ENCODE measurements at places on chromosomes 4 and X. TPM values are rescaled to one million over a fixed set of nuclear protein-coding genes. Genes with fewer than 3 reads are reported as not detected.

DNA sequence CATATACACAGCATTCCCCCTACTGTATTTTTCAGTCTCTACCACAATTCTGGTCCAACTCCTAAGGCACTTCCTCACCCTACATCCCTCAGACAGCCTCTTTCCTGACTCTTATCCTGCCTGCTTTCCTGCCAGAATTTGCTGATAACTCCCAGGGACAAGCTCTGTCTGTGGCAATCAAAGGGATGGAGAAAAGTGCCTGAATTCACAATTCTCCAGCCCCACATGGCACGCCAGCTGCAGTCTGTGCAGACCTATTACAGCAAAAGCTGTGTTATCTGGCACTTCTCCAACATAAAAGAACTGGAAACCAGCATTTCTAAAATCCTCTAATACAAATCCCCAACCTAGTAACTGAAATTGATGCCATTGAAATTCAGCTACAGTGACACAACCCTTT is 404.8 kb downstream of the KLHL13 start:
- no peak for DNase-seq

Gene VGLL1
- not detected for polyA plus RNA-seq

DNA sequence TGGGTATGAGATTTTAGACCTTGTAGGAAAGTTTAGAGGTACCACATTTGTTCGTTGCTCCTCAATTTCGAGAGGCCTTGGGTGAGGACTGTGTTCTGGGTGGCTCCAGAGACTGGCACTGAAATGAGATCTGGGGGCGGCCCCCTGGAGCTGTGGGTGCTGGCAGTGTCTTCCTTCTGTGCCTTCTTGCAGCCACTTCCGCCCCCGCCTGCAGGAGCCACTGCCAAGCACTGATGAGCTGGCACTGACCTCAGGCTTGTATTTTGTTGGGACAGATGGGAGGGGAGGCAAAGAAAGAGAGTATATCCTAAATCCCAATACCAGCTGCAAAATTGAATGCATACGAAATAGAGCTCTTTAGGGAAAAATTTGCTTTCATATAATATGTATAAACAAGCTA is 64.5 kb upstream of the CLDN34 start:
- DNase-seq = no peak

Gene SPANXA2
- not detected for polyA plus RNA-seq

Gene DAPP1
- polyA plus RNA-seq = 16.8 TPM

GRCh38 chrX:102599951-102600579 is 750 bp downstream of the ARMCX5 start:
- DNase-seq = no peak

- no peak for DNase-seq
These were observed 6.2 kb downstream of the LINC00632 start for GRCh38 chrX:140715787-140716186.

DNA sequence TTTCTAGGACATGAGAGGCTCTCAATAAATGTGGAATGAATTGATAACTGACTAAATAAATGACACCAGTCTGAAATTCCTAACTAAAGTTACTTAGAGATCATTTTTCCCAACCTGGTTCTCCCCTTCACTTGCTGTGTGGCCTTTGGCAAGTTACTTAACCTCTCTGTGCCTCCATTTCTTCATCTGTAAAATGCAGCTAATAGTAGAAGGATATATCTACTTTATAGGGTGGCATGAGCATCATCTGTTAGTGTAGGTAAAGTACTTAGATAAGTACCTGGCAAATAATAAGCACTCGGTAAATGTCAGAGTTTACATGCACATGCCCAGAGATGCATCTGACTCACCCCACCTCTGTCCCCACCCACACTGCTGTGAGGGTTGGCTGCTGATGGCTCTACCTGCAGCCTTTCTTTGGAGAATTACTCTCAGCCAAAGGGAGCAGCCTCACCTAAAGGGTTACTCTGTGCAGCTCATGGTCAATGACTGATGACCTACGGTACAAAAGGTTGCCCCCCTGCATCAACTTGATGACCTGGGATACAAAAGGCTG is 139.3 kb downstream of the CHIC2 start:
- DNase-seq = no peak

Gene FHL1
- 55.5 TPM for polyA plus RNA-seq

DNA sequence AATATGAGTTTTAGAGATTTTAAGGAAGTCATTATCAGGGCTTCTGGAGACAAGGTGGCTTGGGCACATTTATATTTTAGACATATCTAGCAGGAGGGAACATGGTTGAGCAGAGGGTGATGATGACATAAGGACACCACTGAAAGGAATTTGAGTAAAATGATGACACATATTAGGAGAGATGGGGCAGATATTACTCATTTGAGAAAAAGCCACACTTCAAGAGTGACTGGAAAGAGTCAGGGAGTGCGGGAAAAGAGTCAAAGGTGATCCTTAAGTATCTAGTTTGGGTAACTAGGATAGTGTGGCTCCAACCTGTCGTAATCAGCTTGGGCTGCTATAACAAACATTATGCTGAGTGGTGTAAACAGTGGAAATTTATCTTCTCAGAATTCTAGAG is 377.7 kb downstream of the PACRGL start:
- no peak for DNase-seq

Gene CDKL2
- polyA plus RNA-seq = 0.37 TPM

DNA sequence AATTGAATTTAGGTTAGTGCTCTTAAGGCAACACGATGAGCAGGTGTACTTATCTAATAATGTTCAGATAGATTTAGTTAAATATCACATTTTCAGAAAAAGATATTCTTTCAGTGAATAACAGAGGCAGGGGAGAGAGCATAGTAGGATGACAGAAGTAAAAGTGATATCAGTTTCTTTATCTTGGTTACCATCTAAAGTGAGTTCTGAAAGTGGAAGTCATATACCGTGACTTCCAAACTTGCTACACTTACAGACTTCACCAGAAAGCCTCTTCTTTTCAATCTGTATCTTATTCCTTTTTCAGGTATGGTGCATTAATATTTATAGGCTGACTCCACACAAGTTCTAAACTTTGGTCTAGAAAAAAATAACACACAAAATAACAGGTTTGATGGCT is 124.9 kb downstream of the POU4F2 start:
- DNase-seq = no peak

Gene SMIM10
- not detected for polyA plus RNA-seq

Gene PDHA2
- polyA plus RNA-seq = not detected

- DNase-seq = no peak
These were observed 40.5 kb upstream of the DCAF8L2 start for GRCh38 chrX:27549688-27550087.

DNA sequence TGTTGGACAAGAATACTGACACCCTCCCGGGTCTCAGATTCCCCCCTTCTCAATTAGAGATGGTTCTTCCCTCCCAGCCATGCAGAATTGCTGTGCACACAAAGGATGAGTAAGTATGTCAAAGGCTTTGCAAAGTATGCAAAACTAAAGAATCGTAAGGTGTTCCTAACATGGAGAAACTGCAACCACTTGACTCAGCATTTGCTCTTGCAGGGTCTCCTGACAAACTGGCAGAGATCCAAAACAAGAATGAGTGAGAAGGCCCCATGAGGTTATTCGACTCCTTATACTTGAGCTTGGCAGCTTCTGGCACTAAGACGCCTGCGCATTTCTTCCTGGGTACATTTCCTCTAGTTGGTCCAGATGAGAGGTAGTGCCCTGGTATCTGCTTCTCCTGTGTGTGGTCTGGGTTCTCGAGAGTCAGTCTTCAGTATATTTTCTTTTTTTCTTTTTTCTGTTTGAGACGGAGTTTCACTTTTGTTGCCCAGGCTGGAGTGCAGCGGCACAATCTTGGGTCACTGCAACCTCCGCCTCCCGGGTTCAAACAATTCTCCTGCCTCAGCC is 8.2 kb downstream of the FAM184B start:
- no peak for DNase-seq

Gene RADX
- 5.2 TPM for polyA plus RNA-seq

Gene SOD3
- not detected for polyA plus RNA-seq

DNA sequence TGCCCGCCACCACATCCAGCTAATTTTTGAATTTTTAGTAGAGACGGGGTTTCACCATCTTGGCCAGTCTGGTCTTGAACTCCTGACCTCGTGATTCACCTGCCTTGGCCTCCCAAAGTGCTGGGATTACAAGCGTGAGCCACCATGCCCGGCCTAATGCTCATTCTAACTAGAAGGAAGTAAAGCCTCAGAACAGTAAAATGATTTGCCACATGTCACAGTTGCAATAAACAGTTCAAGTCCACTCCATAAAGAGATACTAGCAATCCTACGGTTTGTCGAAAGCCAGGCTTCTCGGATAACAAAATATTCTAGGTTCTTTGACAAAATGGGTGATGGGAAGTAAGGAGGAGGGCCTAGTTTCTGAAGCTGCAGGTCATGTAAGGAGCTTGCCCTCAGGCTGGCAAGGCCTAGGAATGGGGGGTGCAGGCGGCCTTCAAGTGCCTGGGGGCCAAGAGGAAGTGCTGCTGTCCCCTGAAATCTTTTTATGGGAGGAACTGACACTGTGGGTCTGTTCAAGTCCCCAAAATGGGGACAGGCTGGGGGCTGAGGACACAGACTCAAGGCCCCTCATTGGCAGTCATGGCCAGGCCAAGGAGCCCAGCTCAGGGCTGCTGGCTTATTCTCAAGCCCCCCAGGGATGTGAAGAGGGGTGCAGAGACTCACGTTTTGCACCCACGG is 31.8 kb upstream of the ACSL1 start:
- DNase-seq = no peak

Gene TECRL
- not detected for polyA plus RNA-seq

GRCh38 chrX:6778544-6779503 is 243.9 kb upstream of the VCX3A start:
- no peak for DNase-seq

GRCh38 chr4:24369507-24370029 is 214.8 kb downstream of the DHX15 start:
- DNase-seq = no peak

DNA sequence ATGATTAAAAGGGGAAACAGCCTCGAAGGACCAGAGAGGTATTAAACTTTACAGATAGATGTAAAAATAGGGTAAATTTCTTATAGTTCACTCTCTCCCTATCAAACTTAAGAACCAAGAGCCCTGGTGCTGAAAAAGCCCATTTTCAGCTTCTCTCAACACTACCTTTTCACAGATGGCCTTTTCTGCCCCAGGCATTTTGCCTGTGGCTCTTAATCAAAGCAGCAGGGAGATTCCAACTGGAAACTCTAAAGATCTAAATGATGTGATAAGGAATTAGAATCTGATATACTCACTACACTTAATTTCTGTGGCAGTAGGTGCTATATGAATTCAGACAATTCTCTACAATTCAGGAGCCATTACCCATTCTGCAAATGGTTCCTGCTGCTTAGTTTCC is 60.0 kb downstream of the AMMECR1 start:
- no peak for DNase-seq

GRCh38 chrX:16653424-16653823 is 3.5 kb downstream of the S100G start:
- DNase-seq = no peak

DNA sequence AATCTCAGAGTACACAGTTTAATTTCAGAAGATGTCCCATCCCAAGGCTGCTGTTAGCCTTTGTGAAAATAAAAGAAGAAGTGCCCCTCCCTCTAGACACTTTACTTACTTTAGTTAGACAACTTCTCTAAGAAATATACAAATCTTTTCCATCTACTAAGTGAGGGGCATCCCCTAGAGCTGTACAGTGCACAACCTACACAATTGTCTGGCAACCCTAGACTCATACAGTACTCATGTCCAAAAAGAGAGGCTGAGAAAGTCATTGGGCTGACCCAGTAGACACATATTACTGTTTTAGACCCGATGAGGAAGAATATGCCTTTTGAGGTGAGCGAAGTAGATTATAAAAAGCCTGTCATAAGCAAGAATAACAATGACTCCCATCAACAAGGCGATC is 297.6 kb downstream of the IDS start:
- no peak for DNase-seq

DNA sequence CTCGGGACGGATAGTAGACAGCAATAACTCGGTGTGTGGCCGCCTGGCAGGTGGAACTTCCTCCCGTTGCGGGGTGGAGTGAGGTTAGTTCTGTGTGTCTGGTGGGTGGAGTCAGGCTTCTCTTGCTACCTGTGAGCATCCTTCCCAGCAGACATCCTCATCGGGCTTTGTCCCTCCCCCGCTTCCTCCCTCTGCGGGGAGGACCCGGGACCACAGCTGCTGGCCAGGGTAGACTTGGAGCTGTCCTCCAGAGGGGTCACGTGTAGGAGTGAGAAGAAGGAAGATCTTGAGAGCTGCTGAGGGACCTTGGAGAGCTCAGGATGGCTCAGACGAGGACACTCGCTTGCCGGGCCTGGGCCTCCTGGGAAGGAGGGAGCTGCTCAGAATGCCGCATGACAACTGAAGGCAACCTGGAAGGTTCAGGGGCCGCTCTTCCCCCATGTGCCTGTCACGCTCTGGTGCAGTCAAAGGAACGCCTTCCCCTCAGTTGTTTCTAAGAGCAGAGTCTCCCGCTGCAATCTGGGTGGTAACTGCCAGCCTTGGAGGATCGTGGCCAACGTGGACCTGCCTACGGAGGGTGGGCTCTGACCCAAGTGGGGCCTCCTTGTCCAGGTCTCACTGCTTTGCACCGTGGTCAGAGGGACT is 5.7 kb upstream of the MSANTD1 start:
- no peak for DNase-seq
